ENCODE measurements at places on chromosomes 5 and 9.
A peak's percentile ranks its signal among the peaks of the same experiment; 100 is the strongest.

DNA sequence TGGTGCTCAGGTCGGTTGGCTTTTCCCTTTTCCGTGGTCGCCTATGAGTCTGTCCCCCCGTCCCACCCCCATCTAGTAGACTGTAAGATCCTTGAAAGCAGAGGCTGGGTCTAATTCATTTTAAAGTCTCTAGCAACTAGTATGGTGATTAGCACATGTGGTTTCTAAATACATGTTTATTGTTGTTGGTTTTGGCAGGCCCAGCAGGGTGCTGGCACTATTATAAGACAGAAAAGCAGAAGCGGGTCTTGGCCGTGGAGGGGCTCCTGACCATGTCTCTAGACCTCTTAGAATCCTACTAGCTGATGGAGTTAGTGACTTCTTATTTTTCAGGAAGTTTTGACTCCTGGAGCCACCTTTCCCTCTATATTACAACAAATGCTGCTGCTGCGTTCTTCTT lies 61.5 kb upstream of the TNFSF8 start:
- no peak for DNase-seq
- no peak overlapping the region for H3K4me3 ChIP-seq
- H3K4me1 ChIP-seq, result peaks cover 42% of the 10 kb centered on the region
- no peaks in the 10 kb centered on the region for H3K36me3 ChIP-seq
- no peaks in the 10 kb centered on the region for H3K27me3 ChIP-seq

GRCh38 chr5:126066836-126067235 lies 356.4 kb upstream of the GRAMD2B start:
- no peaks in the 10 kb centered on the region for H3K4me1 ChIP-seq
- no peak overlapping the region for H3K27ac ChIP-seq
- DNase-seq, result no peak
- H3K27me3 ChIP-seq, result no peaks in the 10 kb centered on the region
- no peak overlapping the region for H3K4me3 ChIP-seq
- H3K36me3 ChIP-seq, result no peaks in the 10 kb centered on the region

DNA sequence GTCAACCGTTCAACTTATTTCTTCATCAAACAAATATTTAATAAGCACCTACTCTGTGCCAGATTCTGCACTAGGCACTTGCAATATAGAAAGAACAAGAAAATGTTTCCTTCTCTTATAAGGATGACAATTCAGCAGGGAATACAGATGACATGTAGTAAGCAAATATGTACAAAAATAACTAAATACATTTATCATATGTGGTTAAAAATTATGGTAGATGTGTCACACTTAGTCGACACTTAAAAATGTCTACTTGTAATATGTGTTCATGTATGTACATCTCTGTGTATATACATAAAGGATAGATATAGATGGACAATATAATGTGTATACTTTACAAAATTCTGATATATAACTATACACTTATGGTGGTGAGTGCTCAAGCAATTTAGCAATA lies 417.0 kb upstream of the MEF2C start:
- H3K36me3 ChIP-seq, result no peaks in the 10 kb centered on the region
- no peak overlapping the region for H3K27ac ChIP-seq
- DNase-seq, result no peak
- no peaks in the 10 kb centered on the region for H3K27me3 ChIP-seq

GRCh38 chr5:55570026-55570425 lies 35.3 kb upstream of the PLPP1 start:
- DNase-seq, result no peak
- H3K36me3 ChIP-seq, result peaks cover 2% of the 10 kb centered on the region
- no peak overlapping the region for H3K27ac ChIP-seq

DNA sequence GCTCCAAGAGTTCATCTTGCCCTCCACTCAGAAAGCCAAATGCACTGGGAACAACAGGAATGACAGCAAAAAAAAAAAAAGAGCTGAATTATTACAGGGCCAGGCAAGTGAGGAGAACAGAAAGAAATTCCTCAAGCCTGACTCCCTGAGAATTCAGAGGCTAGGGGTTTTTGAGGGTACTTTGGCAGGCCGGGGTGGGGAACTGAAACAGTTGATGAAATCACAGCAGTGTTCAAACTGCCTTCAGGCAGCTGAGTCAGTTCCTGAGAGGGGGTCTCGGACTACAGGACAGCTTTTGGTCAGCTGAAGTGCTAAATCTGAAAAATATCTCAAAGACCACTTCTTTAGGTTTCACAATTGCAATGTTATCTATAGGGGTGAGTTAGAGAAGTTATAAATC lies 419.4 kb downstream of the SEMA5A start:
- no peaks in the 10 kb centered on the region for H3K4me1 ChIP-seq
- no peaks in the 10 kb centered on the region for H3K36me3 ChIP-seq
- no peak overlapping the region for H3K27ac ChIP-seq
- no peak for DNase-seq
- H3K4me3 ChIP-seq, result no peak overlapping the region

GRCh38 chr5:135218790-135219568 lies 180.1 kb downstream of the MACROH2A1 start:
- no peaks in the 10 kb centered on the region for H3K36me3 ChIP-seq
- peaks cover 4% of the 10 kb centered on the region for H3K4me1 ChIP-seq
- no peak overlapping the region for H3K27ac ChIP-seq
- no peak for DNase-seq

GRCh38 chr5:147560718-147561331 lies 51.0 kb upstream of the DPYSL3 start:
- no peak for DNase-seq
- no peaks in the 10 kb centered on the region for H3K4me1 ChIP-seq
- no peaks in the 10 kb centered on the region for H3K36me3 ChIP-seq
- no peaks in the 10 kb centered on the region for H3K27me3 ChIP-seq

- peaks cover 6% of the 10 kb centered on the region for H3K36me3 ChIP-seq
- H3K27me3 ChIP-seq, result no peaks in the 10 kb centered on the region
- H3K4me3 ChIP-seq, result peak overlapping the region; percentile 98
- H3K4me1 ChIP-seq, result peaks cover 43% of the 10 kb centered on the region
- peak overlapping the region; percentile 93 for H3K27ac ChIP-seq
- DNase-seq, result peak; percentile 24
These were observed 1.1 kb downstream of the FEM1C start for GRCh38 chr5:115543365-115544042.

GRCh38 chr5:58149345-58149744 lies 310.5 kb downstream of the PLK2 start:
- H3K4me3 ChIP-seq, result no peak overlapping the region
- no peak for DNase-seq
- no peak overlapping the region for H3K27ac ChIP-seq
- H3K4me1 ChIP-seq, result no peaks in the 10 kb centered on the region
- H3K27me3 ChIP-seq, result peaks cover 22% of the 10 kb centered on the region

DNA sequence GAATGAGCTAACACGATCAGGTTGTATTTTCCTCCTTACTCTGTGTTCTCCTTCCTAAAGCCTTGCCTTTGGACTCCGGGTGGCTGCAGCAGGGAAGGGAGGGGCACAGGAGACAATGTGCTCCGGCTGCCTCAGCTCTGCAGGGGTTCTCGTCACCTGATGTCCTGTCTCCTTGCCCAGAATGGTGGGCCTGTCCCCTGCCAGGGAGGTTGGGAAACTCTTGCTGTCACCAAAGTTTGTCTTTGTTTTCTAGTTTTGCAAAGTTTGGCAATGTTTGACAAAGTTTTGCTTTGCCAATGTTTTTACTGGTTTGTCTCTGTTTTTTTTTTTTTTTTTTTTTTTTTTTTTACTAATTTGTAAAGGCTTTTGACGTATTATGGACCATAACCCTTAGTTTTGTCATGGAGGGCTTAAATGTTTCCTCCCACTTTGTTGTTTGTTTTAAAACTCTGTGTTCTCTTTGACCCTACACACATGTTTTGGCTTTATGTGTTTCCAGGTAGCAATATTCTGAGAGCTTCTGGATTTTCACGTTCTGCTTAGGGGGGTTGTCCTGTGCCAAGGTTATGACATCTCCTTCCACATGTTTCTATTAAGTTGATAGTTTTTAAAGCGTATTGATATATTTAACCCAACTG lies 49.3 kb downstream of the GADD45G start:
- no peak overlapping the region for H3K4me3 ChIP-seq
- no peak for DNase-seq
- H3K27me3 ChIP-seq, result peaks cover 5% of the 10 kb centered on the region

DNA sequence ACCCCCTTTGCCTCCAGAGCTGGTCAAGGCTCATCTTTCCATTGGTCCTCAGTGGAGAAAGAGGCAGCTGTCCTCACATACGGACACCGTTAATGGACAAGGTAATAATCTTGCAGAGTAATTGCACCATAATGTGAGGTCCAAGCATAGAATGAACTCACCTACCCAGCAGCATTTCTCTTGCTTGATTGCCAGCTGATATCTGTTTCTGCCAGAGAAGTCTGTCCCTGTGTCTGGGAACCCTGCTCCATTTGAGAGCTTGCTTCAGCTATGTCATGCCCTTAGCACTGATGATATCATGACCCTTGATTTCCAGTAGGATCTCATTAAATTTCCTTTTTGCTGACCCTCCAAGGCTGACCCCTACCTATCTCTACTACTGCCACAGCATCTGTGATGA lies 154.6 kb downstream of the PIK3R1 start:
- H3K4me3 ChIP-seq, result peak overlapping the region; percentile 58
- H3K36me3 ChIP-seq, result peaks cover 2% of the 10 kb centered on the region
- no peak for DNase-seq
- peaks cover 13% of the 10 kb centered on the region for H3K4me1 ChIP-seq

DNA sequence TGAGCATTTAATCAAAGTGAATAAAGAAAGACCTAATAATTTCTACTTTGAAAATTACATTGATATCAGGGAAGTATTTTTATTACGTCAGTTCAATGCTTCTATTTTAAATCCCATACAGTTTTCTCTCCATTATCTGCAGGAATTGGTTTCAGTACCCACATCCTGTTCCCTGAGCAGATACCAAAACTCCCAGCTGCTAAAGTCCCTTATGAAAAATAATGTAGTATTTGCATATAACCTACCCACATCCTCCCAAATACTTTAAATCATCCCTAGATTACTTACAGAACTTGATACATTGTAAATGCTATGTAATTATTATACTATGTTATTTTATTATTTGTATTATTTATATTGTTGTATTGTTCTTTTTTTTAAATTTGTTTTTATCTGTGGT lies 125.4 kb upstream of the MINAR2 start:
- H3K4me1 ChIP-seq, result no peaks in the 10 kb centered on the region
- no peaks in the 10 kb centered on the region for H3K36me3 ChIP-seq
- DNase-seq, result no peak
- H3K27me3 ChIP-seq, result no peaks in the 10 kb centered on the region
- no peak overlapping the region for H3K4me3 ChIP-seq

DNA sequence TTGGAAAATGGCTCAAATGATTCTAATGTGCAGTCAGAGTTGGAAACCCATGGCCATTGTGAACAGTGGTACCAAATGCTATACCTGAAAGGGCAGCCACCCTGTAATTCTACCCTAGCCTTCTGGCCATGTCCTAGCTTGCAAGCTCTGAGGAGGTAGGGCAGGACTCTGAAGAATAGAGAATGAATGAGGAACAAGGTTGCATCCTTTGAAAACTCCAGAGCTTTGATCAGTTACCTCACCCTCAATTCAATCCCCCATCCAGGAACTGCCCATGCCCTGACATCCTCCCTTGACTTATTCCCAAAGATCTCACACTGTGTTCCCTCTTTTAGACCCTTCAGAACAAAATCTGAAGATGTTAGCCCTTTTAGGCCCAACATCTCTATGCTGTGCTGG lies 17.8 kb upstream of the ERMP1 start:
- H3K27ac ChIP-seq, result peak overlapping the region; percentile 76
- H3K4me3 ChIP-seq, result no peak overlapping the region
- H3K4me1 ChIP-seq, result peaks cover 20% of the 10 kb centered on the region
- H3K36me3 ChIP-seq, result no peaks in the 10 kb centered on the region
- no peak for DNase-seq

DNA sequence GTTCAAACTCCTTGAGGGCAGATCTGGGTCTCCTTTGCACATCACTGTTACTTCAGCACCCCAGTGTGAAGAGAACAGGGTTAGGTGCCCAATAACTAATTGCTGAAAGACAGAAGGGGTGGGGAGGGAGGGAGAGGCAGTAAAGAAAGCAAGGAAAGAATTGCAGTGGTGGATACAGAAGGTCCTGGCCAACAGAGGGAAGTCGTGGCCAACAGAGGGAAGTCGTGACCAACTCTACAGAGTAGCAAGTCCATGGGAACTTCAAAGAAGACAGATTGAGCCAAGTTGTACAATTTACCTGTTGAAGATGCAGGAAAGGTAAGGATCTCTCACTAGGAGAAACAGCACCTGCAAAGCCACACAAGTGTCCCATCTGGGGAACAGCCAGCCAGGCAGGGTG lies 27.0 kb downstream of the CCNJL start:
- H3K4me1 ChIP-seq, result peaks cover 2% of the 10 kb centered on the region
- H3K36me3 ChIP-seq, result no peaks in the 10 kb centered on the region
- H3K27ac ChIP-seq, result no peak overlapping the region
- H3K27me3 ChIP-seq, result peaks cover 29% of the 10 kb centered on the region

DNA sequence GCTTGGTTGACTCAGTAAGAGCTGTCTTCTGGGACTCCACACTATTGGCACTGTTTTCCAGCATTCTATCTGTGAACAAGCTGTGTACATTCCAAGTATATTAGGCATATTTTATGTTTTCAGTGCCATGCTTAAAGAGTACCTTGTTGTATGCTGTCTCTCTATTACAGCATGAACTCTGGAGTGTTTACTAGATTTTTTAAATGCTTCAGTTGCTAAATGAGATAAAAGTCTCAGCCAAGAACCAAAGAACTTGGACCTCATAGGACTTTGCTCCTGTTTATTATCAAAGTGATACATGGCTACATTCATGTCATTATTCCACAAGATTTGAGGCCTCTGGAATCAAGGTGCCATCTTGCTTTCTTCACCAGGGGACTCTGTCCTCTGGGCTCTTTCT lies 167.2 kb downstream of the C9orf152 start:
- H3K36me3 ChIP-seq, result peaks cover 3% of the 10 kb centered on the region
- no peak overlapping the region for H3K27ac ChIP-seq
- peaks cover 8% of the 10 kb centered on the region for H3K4me1 ChIP-seq
- no peak for DNase-seq
- H3K4me3 ChIP-seq, result no peak overlapping the region

- H3K27ac ChIP-seq, result no peak overlapping the region
- no peaks in the 10 kb centered on the region for H3K36me3 ChIP-seq
- peak overlapping the region; percentile 92 for H3K4me3 ChIP-seq
- H3K27me3 ChIP-seq, result peaks cover 4% of the 10 kb centered on the region
These were observed 951 bp downstream of the UNC13B start for GRCh38 chr9:35162605-35163315.

DNA sequence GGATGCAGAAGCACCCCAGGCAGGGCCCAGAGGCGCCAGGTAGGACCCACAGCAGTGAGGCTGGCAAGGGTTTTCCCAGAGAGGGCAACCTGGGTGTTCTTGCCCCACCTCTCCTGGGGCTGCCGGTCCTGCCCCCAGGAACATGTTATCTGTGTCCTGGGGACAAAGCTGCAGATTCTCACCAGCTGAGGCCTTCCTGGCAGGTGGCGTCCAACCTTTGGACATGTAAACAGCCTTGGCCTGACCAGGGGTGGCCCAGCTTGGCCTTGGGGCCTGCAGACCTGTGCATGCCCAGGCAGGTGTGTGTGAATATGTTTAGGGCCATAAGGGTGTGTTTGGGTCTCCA lies 101.8 kb upstream of the LARP1 start:
- no peak overlapping the region for H3K27ac ChIP-seq
- no peaks in the 10 kb centered on the region for H3K36me3 ChIP-seq
- peaks cover 2% of the 10 kb centered on the region for H3K27me3 ChIP-seq
- H3K4me3 ChIP-seq, result no peak overlapping the region
- DNase-seq, result no peak
- no peaks in the 10 kb centered on the region for H3K4me1 ChIP-seq

- H3K4me1 ChIP-seq, result peaks cover 3% of the 10 kb centered on the region
- no peak overlapping the region for H3K27ac ChIP-seq
These were observed 46.6 kb downstream of the ATG10 start for GRCh38 chr5:82018462-82018861.

GRCh38 chr5:119353686-119354366 lies 2.0 kb upstream of the TNFAIP8 start:
- DNase-seq, result no peak
- no peaks in the 10 kb centered on the region for H3K27me3 ChIP-seq
- H3K4me1 ChIP-seq, result peaks cover 68% of the 10 kb centered on the region
- peak overlapping the region; percentile 98 for H3K27ac ChIP-seq
- peaks cover 2% of the 10 kb centered on the region for H3K36me3 ChIP-seq
- peak overlapping the region; percentile 93 for H3K4me3 ChIP-seq
